Anterior cingulate cortex (tissue), 58 donors: ENCODE measurements at places on chromosomes 11 and 22.

- no peak for DNase-seq
Measured at GRCh38 chr11:73869332-73869949, 7.2 kb downstream of the COA4 start.

GRCh38 chr11:112797648-112798293 lies 163.4 kb upstream of the NCAM1 start:
- peak; percentile 67 for DNase-seq

DNA sequence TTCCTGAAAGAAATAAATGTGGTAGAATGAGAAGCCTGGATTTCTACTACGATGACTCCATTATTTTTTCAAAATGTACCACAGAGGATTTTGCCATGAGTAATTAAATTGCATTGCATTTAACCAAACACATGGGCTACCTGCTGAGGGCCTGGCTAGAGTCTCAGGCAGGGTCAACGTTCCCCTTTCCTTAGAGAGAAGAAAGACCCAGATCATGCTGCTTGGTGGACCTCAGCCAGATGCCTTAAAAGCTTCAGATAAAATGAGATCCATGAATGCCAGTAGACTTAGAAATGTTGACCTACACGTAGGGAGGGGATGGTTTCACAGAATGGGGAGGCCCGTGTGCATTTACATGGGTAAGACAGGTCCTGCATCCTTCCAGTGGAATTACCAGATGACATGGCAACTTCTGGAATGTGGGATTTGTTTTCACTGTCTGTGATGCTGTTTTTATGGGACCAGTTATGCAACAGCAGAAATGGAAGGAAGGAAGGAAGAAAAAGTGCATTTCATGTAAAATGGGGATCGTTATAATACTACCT lies 1069.4 kb downstream of the NTM start:
- no peak for DNase-seq

DNA sequence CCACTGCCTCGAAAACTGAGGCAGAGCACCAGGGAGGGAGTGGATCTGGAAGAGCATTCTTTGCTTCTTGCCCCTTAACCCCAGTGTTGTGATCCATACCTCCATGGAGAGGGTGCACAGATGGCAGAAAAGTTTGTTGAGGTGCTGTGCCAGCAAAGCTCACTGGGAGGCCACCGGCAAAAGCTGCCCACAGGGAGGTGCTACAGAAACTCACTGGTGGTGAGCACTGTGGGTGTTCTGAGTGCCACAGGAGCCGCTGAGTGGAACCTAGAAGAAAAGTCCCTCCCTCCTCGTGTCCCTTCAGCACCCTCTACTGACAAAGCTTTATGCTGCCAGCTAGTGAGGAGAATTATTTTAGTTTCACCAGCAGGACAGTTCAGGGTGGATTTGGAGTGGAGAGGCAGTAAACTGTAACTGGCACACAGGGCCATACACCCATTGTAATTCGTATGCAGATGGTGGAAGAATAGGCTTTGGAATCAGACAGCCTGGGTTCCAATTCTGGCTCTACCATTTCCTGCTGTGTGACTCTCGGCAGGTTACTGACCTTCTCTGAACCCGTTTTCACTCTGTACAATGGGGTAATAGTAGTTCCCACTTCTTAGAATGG lies 84.6 kb downstream of the SWAP70 start:
- DNase-seq, result no peak

GRCh38 chr11:65558002-65558929 lies at the start of gene LTBP3:
LTBP3 (minus strand) TSS chr11:65558359; CDS start chr11:65557959, 400 bp downstream.
- peak; percentile 60 for DNase-seq

- DNase-seq, result no peak
Measured at GRCh38 chr11:19615341-19616183, 97.1 kb upstream of the NAV2 start.

GRCh38 chr22:38017272-38017920 lies 33.0 kb upstream of the SOX10 start:
- peak; percentile 83 for DNase-seq
